Effector CD8-positive, alpha-beta T cell (primary cell): ENCODE measurements at places on chromosomes 4 and X.

- DNase-seq, result no peak
Observed at GRCh38 chrX:17443556-17443955, 68.6 kb downstream of the NHS start.

- DNase-seq, result no peak
Observed at GRCh38 chr4:70365479-70365878, 4.9 kb downstream of the SMR3A start.

- no peak for DNase-seq
Observed at GRCh38 chr4:51851090-51851936, 8.4 kb downstream of the DCUN1D4 start.

- DNase-seq, result no peak
Observed at GRCh38 chr4:94511591-94511990, 59.8 kb downstream of the PDLIM5 start.

- DNase-seq, result peak; percentile 19
Observed at GRCh38 chr4:25913056-25913850, 767 bp upstream of the SMIM20 start.

DNA sequence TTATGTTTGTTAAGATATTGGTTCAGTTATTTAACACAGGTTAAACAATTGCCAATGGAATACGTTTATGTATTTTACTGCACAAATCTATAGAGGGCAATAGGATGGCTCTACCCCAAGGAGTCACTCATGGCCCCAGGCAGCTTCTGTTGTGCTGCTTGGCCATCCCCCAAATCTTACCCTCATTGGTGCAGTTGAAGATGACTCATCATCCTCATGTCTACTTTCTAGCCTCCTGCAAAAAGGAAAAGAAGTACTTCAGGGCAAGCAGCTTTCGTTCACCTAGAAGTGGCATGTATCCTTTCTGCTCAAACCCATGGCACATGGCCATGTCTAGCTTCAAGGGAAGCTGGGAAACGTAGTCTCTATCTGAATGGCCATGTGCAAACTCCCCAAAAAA, 14.2 kb downstream of the PHOX2B start:
- DNase-seq, result no peak

DNA sequence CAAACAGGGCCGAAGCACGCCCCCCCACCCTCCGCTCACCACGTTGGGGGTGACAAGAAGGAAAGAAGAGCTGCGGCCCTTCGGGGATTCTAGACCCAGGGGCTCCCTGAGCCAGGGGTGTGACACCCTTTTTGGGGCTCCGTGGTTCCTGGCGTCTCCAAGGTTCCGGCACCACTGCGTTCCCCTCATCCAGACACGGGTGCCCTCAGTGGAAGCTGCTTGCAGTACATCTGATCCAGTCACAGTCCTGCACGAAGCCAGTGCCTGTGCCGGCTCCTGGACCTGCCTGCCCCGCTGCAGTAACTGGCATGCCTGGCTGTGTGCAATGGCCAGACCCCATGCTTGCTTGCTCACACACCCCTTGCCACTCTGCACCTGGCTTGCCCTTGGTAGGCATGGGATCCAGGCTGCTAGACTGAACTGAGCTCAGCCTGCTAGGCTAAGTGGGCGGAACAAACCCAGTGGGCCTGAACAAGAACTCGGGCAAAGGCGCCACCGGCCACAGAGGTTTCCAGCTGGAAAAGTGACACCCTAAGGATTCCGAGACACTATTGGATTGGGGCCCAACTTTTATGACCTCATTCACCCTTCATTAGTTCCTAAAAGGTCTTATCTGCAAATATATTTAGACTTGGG, 420.4 kb upstream of the AGA start:
- DNase-seq, result no peak

GRCh38 chr4:54745031-54745770, 87.4 kb downstream of the KIT start:
- no peak for DNase-seq

- no peak for DNase-seq
Observed at GRCh38 chr4:150569998-150570535, 11.9 kb upstream of the MAB21L2 start.

GRCh38 chr4:78570117-78570516, 18.5 kb downstream of the ANXA3 start:
- DNase-seq, result no peak

GRCh38 chr4:3863841-3864741, 97.9 kb downstream of the ADRA2C start:
- no peak for DNase-seq

- DNase-seq, result no peak
Observed at GRCh38 chrX:65476564-65476963, 58.0 kb downstream of the LAS1L start.

- DNase-seq, result no peak
Observed at GRCh38 chr4:98517218-98518021, 141.0 kb downstream of the TSPAN5 start.

- no peak for DNase-seq
Observed at GRCh38 chr4:100574607-100575006, 56.8 kb upstream of the EMCN start.

GRCh38 chr4:149638073-149638472, 177.6 kb downstream of the IQCM start:
- DNase-seq, result no peak

GRCh38 chrX:28639451-28639850, 52.2 kb downstream of the IL1RAPL1 start:
- no peak for DNase-seq

DNA sequence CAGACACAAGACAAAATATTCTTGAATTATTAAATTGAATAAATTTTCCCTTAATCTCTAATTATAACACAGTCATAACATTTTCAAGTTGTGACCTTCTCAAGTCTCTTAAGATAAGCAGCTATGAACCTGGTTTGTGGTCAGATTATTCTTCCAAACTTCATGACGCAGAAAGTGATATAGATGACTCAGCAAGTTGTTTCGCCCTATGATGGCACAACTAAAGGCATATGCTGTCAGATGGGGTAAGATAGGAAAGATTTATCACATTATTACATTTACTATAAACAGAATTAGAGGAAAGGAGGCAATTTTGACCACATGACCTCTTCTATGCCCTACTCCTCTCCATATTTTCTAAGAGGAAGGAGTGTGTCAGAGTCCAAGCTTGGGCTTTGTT, 4.6 kb upstream of the DCAF12L2 start:
- no peak for DNase-seq

DNA sequence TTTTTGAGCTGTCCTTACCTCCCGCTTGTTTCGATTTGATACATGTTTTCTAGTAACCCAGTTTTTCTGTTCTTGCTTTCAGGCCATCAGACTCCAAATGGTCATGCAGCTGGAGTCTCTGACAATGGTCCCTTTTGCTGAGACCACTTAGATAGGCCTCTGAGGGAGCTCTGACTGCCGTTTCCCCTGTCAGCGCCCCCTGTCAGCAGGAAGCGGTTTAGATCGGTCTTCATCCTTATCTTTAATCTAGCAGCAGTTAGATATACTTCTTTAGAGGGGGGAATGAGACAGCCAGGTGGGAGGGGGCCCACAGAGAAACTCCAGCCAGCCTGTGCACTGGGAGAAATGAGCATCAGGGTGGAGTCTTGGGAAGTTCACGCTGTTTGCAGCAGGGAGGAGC, 457.9 kb downstream of the GPAT3 start:
- no peak for DNase-seq

- no peak for DNase-seq
Observed at GRCh38 chr4:135508006-135508714, 1306.6 kb upstream of the PABPC4L start.

- no peak for DNase-seq
Observed at GRCh38 chr4:61380865-61381264, 180.7 kb downstream of the ADGRL3 start.

DNA sequence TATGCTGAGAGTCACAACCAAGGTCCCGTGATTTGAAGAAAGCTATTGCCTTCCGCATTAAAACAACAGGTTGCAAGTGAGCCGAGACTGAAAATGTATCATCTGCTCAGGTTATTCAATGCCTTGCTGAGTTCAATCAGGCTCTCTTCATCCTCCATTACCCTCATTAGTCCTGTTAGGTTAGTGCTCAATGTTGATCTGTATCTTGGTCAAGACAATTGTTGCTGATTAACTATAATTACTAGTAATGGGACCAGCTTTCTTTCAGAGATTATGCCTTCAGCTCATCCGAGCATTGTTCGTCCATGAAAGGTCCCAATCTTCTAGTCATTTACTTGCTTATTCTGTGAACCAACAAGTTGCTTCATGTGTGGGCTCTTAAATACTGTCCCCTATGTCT, 534.6 kb upstream of the FAM241A start:
- no peak for DNase-seq

GRCh38 chrX:81202456-81202819, 536 bp downstream of the SH3BGRL start:
- no peak for DNase-seq

- no peak for DNase-seq
Observed at GRCh38 chr4:182465979-182466378, 222.8 kb downstream of the TENM3 start.

GRCh38 chr4:186630128-186630527, 74.8 kb upstream of the MTNR1A start:
- DNase-seq, result no peak

DNA sequence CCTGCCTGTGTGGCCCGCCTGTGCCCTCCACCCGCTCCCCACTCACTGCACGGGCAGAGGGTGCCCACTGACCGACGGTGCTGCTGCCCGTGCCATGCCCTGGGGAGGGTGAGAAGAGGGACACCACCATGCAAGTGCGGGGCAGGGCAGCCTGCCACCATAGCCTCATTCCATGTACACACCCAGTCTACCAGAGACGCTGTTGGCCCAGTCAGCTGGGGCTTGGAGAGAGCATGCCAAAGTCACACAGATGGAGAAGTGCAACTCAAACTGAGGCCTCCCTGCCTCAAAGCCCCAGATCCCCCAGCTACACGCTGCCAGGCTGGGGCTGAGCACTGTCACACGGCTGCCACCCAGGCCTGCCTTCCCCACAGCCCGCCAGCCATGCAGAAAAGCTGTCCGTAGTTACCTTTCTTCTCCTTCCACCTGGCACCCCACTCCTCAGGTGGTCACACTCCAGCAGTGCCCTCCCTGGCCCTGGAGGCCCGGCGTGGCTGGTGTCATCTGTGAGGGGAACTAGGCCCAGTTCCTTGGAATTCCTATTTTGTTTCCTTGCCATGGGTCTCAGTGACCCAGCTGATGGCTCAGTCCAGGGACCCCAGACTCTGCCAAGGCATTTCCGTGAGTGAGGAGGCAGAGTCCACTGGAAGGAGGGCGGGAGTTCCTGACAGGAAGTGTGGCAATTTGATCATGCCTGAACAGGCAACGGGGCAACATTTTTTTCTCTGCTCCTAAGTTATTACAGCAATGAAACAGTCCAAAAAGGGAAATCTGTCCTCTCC, at the start of gene SLC2A9:
SLC2A9 (minus strand) TSS at position 627 of the 782 bp plus-strand sequence; CDS start at position 559, 68 bp downstream.
- no peak for DNase-seq

GRCh38 chrX:136339702-136340101, 38.9 kb downstream of the ADGRG4 start:
- no peak for DNase-seq

DNA sequence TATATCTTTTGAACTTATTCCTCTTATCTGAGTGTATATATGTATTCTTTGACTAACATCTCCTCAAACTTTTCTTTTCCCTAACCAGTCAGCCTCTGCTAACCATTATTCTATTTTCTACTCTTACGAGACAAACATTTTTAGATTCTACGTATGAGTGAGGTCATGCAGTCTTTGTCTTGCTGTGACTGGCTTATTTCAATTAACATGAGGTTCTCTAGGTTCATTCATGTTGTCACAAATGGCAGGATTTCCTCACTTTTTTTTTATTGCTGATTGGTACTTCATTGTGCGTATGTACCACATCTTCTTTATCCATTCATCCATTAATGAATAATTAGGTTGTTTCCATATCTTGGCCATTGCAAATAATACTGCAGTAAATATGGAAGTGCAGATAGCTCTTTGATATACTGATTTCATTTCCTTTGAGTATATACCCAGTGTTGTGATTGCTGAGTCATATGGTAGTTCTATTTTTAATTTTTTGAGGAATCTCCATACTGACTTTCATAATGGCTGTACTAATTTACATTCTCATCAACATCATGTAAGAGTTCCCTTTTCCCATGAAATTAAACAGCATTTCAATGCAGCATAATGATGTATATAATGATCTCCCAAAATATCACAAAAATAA, 80.1 kb downstream of the HS3ST1 start:
- DNase-seq, result no peak

DNA sequence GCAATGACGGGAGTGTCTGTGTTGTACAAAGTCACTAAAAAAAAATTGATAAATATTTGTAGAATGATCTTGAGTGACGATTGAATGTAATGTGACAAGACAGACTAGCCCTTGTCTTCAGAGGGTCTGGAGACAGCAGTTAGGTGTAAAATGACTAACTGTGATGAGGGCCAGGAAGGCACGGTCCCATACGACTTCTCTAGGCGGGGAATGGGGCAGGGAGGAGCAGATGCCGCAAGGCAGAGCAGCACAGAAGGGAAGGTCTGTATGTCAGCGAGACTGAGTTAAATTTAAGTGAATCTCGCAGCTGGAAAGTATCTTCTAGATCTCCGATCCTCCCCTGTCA, 405 bp downstream of the CENPE start:
- no peak for DNase-seq

- DNase-seq, result no peak
Observed at GRCh38 chr4:95547715-95548471, 880 bp downstream of the UNC5C start.

- no peak for DNase-seq
Observed at GRCh38 chr4:151717314-151717713, 43.5 kb downstream of the GATB start.

- no peak for DNase-seq
Observed at GRCh38 chr4:116847616-116848015, 237.8 kb downstream of the TRAM1L1 start.

DNA sequence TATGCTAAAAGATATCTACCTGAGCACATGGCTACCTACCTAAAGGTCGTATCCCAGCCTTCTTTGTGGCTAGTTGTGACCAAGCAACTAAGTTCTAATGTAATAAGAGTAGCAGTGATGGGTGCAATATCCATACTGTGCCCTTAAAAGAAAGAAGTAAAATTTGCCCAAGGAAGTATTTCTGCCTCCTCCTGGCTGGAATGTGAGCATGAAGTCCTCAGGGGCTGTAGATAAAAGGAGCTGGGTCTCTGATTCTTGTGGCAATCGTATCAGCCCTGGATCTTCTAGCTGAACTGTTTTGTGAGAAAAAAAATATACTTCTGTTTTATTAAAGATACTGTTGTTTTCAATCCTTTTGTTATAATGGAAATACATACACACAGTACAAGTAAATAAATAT, 217.4 kb downstream of the GPAT3 start:
- no peak for DNase-seq

DNA sequence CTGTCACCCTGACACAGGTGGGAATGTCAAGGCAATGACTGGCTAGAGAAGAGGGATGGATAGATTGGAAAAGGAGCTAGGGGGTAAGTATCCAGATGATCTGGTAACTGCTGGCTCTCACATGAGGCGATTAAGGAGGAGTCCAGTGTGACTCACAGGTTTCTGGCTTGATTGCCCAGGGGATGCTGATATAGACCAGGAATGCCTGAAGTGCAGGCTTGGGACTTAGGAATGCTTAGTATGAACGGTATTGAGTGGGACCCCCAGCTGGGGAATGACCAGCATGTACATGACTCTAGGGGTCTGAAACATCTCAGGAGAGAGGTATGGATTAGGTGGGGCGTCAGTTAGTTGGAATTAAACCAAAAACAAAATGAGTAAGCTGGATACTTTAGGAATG, 65.8 kb upstream of the PRPS1 start:
- no peak for DNase-seq
